ENCODE measurements at places on chromosomes 6 and 20. TPM values are rescaled to one million over a fixed set of nuclear protein-coding genes. Genes with fewer than 3 reads are reported as not detected.

DNA sequence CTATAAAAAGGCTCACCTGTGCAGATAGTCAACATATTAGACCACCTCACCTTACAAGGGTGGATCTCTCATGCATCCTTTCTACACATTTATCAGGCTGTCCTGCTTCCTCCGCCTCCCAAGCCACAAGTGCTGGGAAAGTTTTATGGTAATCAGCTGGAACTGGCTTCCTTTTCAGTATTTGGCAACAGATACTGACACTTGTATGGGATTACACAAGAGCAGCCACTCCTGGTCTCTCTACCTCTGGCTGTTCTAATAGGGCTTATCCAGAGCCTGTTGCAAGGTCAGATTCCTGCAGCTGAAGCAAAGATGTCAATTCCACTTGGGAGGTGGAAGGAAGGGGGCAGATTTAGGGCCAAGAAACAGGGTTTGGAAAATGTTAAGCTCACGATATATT, 503 bp upstream of the GPLD1 start:
- DNase-seq, result no peak

- no peak for DNase-seq
Measured at GRCh38 chr6:5899216-5900045, 107.3 kb downstream of the NRN1 start.

DNA sequence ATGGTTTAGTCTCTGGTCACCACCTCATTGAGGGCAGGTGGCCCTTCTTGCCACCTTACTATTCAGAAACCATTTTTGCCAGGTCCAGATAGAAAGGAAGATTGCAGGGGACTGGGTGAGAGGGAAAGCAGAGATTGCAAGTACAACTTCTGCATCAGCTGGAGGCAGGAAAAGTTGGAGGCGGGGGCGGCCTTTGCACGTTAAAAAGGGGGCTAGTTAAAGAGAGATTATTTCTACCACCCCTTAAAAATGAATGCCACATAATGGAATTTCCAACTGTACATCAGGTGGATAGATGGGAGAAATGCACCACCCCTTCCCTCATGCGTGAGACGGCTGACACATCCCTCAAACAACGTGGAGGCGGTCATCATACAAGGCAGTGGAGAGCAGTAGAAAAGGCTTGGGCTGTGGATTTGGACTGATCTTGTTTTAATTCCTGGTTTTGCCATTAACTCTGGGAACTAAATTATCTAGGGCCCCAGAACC, 95.4 kb upstream of the CNKSR3 start:
- no peak for DNase-seq

- no peak for DNase-seq
Measured at GRCh38 chr6:108302386-108302785, 7.5 kb downstream of the AFG1L start.

DNA sequence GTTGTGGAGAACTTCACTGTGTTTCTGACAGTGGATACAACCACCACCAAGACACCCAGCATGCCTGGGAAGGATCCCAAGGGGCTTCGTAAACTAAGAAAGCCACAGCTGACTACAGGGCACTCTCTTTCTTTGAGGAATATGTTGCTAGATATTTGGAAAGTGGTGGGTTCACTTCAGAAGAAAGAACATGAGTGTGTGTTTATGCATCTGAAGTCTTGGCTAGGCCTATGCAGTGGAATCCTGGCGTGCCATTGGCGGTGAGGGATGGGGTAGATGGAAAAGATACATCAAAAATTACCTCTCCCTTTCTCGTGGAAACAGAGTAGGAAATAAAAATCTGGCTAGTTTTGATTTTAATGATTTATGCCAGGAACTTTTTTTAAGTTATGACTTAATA, 187.7 kb downstream of the PDE7B start:
- no peak for DNase-seq

- DNase-seq, result peak; percentile 97
Measured at GRCh38 chr6:50816115-50816675, 2.5 kb upstream of the TFAP2B start.

GRCh38 chr20:59448851-59449444, 148.5 kb downstream of the EDN3 start:
- DNase-seq, result no peak

DNA sequence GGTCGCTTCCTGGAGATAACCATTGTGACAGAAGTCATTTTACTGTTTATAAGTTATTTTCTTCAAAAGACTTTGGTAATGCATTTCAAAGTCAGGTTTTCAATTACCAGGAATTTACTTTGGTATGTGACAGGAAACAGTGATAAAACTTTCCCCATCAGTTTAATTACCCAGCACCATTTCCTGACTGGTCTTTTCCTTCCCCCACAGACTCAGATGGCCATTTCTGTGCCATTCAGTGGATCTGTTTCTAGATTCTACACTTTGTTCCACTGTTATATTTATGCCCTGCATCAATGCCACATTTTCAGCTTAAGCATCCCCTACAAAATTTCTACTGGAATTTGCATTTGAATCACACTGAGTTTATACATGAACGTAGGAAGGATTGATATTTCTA, 16.3 kb downstream of the RRBP1 start:
- no peak for DNase-seq

- DNase-seq, result no peak
Measured at GRCh38 chr6:131981624-131981978, 30.4 kb upstream of the CCN2 start.

GRCh38 chr6:88519301-88520016, 353.3 kb upstream of the CNR1 start:
- no peak for DNase-seq

DNA sequence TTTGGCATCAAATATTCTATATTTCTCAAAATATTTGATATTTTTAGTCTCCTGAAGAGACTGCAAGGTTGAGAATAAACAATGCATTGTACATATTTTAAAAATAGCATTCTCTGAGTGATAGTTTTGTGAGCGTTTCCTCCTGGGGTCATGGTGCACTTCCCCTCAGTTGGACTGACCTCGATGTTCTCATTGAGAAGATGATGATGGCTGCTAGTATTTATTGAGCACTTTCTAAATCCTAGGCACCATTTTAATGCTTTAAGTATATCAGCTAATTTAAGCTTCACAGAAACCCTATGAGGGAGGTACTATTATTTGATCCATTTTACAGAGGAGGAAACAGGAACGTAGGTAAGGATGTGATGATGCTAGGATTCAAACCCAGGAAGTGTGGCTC, 18.2 kb downstream of the DSE start:
- DNase-seq, result no peak

DNA sequence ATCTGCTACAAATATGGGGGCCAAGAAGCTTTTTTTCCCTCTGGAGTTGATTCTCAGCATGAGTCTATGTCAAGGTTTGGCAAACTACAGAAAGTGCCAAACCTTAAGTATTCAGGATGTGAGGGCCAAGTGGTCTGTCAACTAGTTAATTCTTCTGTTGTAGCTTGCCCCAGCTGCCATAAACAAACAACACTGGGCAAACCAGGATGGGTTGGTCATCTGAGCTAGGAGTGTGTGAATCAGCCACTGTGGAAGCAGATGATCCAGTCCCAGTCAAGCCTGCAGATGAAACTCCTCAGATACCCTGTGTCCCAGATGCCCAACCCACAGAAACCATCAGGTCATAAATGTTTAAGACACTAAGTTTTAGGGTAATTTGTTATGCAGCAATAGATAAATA, 103.0 kb upstream of the MOCS1 start:
- DNase-seq, result no peak

DNA sequence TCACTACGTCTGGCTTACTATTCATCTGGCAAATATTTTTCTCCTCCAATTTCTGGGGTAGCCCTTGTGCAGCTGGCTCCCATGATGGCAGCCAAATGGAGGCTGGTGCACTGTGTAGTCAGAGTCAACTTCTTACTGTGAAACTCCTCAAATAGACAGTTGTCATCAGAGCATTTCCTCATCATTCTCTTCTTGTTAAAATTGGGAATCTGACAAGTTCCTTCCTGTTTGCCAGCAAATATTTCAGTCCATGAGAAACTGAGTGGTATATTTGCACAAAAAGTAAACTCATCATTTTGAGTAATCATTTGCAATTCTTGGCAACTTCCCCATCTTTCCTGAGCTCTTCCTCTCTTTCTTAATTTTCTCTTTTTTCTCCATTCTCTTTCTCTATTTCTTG, 394.9 kb upstream of the RGS17 start:
- no peak for DNase-seq

GRCh38 chr6:90819483-90819882, 232.6 kb upstream of the MAP3K7 start:
- no peak for DNase-seq

DNA sequence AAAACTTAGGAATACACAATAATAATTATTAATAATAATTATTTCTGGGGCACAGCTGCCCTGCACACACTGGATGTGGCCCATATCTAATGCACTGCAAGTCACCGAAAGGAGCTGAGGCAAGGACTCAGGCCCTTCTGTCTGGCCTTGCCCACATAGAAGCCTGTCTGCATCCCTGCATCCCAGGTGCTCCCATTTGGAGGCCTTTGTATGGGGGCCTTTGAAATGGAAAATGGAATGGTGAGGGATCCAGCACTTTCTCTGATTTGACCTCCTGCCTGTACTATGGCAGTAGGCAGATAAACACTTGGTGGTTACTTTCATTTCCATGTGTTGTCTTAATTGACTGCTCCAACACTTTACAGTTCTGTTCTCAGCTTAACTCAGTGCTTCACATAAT, 75.7 kb upstream of the PTCHD4 start:
- no peak for DNase-seq

DNA sequence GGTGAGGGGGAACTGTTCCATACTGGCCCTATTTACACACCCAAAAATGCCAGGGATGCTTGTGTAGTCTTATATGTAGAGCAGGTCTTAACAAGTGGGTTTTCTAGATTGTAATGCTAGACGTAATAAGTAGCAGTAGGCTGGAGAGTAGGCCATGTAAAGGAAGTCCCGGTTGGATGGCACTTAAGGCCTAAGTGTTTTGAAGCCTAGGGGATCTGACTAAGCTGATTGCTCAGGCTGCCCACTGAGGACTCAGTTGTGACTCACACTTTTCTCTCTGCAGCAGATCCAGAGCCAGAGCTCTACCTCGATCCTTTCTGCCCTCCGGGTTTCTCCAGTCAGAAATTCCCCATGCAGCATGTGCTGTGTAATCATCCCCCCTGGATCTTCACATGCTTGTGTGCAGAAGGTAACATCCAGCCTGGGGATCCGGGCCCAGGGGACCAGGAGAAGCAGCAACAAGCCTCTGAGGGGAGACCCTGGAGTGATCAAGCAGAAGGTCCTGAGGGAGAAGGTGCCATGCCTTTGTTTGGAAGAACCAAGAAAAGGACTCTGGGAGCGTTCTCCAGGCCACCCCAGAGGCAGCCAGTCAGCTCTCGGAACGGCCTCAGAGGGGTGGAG, 26.6 kb downstream of the ZNF133 start:
- DNase-seq, result no peak

- DNase-seq, result no peak
Measured at GRCh38 chr6:110934381-110934898, 24.1 kb upstream of the GTF3C6 start.

DNA sequence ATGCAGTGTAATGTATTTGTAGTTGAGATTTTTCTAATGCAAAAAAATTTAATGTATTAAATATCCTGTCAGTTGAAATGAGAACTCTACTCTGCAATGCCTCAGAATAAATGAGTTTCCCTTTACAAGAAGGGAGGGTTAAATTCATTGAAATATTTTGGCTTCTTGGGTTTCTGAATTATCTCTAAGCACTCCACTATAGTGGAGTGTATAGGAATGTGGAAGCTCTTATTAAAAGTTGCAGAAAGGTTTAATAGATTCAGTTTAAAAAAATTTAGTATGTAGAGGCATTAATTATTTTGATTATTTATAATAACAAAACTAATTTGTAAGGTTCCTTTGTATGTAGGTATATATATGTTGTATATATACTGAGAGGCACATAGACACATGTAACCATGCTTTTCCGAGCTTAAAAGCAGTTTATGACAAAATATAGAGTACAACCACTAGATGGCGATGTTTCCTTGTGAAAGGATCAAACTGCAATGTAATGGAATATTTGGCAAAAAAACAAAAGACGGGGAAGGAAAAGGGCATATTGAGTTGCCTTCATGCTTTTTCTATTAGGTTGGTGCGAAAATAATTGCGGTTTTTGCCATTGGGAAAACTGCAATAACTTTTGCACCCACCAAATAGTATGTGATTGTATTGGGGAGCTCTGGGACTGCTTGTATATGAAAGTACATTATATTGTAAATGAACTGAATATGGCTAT, 144.2 kb downstream of the MYO6 start:
- peak; percentile 91 for DNase-seq

GRCh38 chr6:80287607-80288006, 181.1 kb downstream of the BCKDHB start:
- no peak for DNase-seq

DNA sequence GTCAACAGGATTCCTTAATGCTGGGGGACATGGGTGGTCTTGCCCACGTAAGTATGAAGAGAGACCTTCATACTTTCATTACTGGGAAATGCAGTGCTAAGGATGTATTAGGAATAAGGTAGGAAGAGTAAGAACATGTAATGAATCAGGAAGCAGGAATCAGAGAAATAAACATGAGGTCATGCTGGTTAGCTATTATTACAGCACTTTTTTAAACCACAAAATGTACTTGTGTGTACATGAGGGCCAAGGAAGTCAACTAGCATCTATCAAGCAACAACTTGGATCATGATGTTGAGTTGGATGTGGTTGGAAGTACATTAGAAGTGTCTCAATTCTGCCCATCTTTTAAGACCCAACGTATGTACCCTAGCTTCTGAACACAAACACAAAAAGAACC, 63.5 kb upstream of the E2F3 start:
- no peak for DNase-seq

DNA sequence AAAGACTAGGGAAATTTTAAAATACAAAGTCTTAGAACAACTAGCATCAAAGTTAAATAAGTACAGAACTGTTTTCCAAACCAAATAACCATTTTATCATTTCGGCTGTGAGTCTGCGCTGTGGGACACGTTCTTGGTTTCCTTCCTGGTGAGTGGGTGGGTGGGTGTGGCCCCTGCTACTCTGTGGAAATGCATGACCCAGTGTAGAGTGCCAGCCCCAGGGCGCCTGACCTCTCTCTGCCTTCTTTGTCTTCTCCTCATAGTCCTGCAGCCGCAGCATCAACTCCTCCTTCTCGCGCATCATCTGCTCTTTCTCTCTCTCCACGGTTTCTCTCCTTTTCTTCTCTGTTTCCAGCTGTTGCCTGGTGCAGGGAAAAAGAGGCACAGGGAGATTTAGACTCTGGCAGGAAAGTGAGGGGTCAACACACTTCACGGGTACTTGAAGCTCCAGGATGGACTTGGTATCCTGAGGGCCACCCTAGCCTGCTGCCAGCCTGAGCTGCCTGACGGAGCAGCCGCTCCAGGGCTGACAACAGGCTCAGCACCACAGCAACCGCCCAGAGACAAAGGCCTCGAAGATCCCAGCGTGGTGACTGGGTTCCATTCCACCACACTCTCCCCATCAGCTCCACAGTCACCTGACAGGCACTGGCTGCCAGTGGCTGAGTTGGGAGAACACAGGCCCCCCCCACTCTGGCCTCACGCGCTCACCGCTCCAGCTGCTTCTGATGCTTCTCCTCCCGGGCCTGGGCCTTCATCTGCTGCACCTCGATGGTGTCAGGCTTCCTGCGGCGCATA, 48.4 kb downstream of the EZR start:
- no peak for DNase-seq

The FRK gene
- total RNA-seq, result 2.1 TPM

The C6orf132 gene
- 0.28 TPM for total RNA-seq

The ZNF334 gene
- total RNA-seq, result 23.7 TPM

The SALL4 gene
- 1.3 TPM for total RNA-seq

The ARMH2 gene
- total RNA-seq, result 1.1 TPM

The NFATC2 gene
- 4.6 TPM for total RNA-seq

The SYNJ2 gene
- 11.0 TPM for total RNA-seq

The RIPPLY2 gene
- total RNA-seq, result 11.4 TPM

The BANF2 gene
- total RNA-seq, result not detected

Measured in spinal cord (tissue), 10 donors.